HuH-7 (cell line): ENCODE measurements at places on chromosomes 13 and 19.

DNA sequence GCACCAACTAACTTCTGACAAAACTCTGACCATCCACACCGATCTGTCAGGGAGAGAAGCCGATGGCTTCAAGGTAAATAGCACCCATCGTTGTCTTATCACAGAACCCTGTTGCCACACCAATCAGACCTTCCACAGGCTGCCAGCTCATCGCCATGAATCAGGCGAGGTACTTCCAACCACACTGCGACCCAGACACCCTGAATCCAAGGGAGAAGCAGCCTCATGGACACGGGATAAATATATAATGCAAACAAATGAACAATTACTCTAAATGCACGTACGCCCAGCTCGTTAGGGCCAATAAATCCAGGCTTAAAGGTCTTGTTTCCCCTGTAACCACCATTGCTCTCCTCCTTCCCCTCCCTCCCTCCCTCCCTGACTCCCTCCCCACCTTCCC is 20.8 kb downstream of the RANBP3 start:
- no peak for DNase-seq

DNA sequence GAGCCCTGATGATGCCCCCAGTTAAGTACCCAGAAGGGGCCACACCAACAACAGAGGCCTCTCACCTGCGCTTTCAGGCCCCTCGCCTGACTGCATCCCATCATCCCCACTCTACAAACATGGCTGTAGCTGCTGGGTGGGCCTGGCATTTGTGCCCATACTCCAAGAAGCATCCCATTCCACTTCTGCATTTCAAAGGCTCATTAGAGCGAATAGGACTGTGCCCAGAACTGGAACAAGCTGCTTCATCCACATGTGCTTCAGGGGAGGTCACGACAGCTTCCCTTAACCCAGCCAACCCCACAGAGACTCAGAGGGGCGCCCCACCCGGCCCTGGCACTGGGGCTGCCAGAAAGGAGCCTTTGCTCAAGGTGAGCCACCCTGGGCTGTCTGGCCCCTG is 156.9 kb downstream of the SIPA1L3 start:
- DNase-seq, result no peak

- DNase-seq, result no peak
These were observed at the start of gene PODNL1 for GRCh38 chr19:13938301-13939064. Gene PODNL1, minus strand, starts transcription at chr19:13938417. Its CDS starts 236 bp downstream, at chr19:13938181.

DNA sequence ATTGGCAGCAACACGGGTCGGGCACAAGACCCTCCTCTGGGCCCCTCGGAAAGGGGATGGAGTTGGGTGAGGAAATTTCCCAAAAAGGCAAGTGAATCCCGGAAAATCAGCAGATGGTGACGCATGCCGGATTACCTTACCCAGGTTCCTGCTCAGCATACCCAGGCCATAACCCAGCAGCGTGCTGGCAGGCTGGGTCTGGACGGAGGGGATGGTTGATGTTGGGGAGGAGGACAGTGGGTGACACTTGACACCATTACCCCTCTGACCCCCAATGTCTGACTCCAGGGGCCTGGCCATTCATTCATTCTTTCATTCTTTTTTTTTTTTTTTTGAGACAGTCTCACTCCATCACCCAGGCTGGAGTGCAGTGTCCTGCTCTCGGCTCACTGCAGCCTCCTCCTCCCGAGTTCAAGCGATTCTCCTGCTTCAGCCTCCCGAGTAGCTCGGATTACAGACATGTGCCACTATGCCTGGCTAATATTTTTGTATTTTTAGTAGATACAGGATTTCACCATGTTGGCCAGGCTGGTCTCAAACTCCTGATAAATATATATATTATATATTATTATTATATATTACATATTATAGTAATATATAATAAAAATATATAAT is 799 bp downstream of the PVR start:
- DNase-seq, result peak; percentile 64

GRCh38 chr19:32649751-32650150 is 25.2 kb downstream of the ANKRD27 start:
- no peak for DNase-seq

DNA sequence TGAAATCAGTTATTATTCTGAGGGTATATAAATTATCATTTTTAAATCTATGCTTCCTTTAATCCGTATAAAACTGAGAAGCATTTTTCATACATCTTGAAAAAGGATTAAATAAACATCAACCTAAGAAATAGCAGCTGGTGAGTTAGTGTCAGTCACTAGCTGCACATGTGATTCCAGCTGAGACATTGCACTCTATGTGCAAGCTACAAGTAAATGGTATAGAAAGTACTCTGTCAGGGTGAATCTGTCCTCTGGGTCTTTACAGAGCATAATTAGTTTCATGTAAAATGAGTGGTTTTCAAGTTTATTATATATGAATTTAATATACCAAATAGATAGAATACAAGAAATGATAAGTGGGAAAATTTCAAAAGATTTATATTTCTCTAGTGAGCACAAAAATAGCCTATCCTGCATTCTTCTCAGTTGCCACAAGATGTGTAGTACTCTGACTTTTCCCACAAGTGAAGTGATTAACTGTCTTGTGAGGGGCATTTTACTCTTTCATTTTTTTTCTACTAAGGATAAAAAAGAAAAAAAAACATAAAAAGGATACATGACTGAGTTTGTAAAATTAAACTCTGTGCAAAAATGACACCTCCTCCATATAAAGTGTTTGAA is 1372.1 kb downstream of the PCDH9 start:
- DNase-seq, result no peak

DNA sequence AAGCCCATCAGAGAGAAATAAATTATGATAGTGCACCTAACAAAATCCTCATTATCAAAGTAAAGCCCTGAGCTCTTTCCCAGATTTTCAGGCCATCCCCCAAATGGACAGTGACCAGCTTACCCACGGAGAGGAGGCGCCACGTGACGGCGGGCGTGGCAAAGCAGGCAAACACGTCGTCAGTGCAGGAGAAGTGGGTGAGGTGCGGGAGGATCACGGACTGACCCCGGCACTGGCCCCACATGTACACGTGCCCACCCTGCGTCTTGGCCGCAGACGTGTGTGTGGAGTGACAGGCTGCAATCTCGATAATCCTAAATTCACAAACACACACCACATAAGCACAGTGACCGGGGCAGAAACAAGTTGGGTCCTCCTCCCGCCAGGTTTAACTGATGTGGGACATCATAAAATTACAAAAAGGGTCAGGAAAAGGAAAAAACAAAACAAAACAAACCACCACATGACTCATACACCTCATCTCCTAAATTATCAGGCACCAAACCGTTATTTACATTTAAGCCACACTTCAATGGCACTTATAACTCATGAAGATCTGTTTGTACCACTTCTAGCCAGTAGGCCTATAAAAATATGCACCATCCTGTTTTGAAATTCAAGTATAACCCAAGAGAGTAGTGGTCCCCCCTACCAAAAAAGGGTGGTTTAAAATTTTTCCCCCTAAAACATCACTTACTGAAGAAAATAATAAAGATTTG is 30.1 kb downstream of the RCBTB2 start:
- no peak for DNase-seq

DNA sequence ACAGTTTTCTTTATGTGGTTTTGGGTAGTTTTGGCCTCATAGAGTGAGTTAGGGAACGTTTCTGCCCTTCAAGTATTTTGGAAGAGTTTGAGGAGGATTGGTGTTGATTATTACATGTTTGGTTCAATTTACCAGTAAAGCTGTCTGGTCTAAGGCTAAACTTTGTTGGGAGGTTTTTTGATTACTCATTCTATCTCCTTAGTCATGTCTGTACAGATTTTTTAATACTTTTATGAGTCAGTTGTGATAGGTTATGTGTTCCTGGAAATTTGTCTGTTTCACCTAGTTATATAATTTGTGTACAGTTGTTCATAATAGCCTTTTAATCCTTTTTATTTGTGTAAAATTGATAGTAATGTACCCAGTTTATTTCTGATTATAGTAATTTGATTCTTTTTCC is 20.4 kb downstream of the RNF17 start:
- DNase-seq, result no peak

GRCh38 chr19:8515317-8515716 is 1.4 kb upstream of the ZNF414 start:
- DNase-seq, result no peak
